ENCODE measurements at places on chromosomes 3 and 15. TPM values are rescaled to one million over a fixed set of nuclear protein-coding genes. Genes with fewer than 3 reads are reported as not detected.

GRCh38 chr3:42159706-42160472 lies 68.7 kb downstream of the TRAK1 start:
- DNase-seq: no peak

DNA sequence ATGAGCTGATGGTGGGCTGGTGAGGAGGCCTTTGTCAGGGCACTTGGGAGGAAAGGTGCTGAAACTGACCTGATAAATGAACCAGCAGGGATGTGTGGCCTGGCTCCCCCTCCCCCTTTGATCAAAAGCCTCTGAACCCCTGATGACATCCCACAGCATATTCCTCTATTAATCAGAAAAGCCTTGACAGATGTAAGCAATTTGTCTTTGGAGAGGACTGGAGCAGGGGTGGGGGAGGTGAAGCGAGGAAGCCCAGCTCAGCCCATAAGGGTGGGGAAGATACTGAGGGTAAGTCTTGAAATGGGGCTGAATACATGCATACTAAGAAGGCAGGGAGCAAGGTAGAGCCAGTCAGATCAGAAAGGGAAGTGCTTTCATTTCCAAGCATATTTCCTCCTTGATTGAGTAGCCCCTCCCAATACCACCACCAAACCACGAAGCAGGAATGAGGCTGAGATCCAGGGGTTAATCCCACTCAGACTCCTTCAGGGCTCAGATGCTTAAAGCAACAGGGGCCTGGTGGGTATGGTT lies 34.7 kb upstream of the MRPS22 start:
- DNase-seq: no peak

Gene SNTN
- not detected for total RNA-seq

Gene AADACL2
- not detected for total RNA-seq

Gene CYP1A2
- not detected for total RNA-seq

Gene IL20RB
- total RNA-seq: 22.0 TPM

- DNase-seq: no peak
Measured at GRCh38 chr3:42660131-42660715, 6.7 kb downstream of the ZBTB47 start.

GRCh38 chr3:58041826-58042324 lies 33.7 kb downstream of the FLNB start:
- peak; percentile 98 for DNase-seq

DNA sequence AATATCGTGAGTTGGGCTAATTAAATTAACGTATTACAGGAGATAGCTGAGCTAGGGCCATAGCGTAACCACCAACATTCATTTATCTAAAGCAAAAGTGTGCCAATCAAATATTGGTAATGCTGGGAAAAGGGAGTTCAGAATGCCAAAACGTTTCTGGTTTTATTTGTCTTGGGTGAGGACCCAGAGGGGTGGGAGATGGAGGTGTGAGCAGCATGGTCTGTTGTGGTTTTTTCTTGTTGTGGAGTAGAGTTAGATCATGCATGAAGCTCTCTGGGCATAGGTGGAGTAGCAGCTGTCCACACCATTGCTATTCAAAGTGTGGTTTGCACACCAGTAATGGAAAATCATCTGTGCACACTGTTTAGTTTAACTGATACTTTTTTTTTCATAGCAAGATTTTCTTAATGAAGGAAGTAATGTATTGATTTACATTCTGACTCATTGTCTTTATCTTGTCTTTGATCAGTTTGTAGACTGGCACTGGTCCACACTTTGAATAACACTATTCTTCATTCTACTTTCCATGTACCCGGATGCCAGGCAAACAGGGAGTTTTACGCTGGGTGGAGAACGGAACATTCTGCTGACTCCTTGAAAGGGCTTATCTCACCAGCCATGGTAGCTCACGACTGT lies 50.8 kb upstream of the CRTC3 start:
- peak; percentile 62 for DNase-seq

- peak; percentile 77 for DNase-seq
Measured at GRCh38 chr15:59174835-59175831, 31.5 kb upstream of the LDHAL6B start.

Gene ZNF385D
- total RNA-seq: 7.8 TPM

Gene TRH
- not detected for total RNA-seq

DNA sequence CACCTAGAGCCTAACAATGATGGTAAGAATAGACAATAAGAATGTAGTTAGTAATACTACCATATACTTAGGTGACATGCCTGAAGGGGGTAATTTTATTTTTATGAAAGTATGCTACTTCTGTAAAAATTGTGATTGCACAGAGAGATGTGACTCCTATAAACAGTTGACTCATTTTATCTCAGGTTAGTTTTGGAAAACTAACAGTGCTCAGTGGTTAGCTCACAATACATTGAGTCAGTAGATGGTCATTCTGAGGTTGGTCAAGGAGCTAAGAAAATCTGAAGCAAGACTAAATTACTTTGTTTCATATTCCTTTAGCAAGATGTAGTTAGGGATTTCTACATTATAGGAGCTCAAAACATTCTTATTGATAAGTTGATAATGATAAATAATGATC lies 271.0 kb downstream of the EDEM1 start:
- DNase-seq: no peak

GRCh38 chr3:14645453-14645852 lies 6.1 kb upstream of the CCDC174 start:
- DNase-seq: no peak

- no peak for DNase-seq
Measured at GRCh38 chr3:117302428-117302827, 592.8 kb downstream of the TUSC7 start.

GRCh38 chr3:1068985-1069384 lies 23.8 kb upstream of the CNTN6 start:
- DNase-seq: no peak
